ENCODE measurements at places on chromosomes 6 and 20.

DNA sequence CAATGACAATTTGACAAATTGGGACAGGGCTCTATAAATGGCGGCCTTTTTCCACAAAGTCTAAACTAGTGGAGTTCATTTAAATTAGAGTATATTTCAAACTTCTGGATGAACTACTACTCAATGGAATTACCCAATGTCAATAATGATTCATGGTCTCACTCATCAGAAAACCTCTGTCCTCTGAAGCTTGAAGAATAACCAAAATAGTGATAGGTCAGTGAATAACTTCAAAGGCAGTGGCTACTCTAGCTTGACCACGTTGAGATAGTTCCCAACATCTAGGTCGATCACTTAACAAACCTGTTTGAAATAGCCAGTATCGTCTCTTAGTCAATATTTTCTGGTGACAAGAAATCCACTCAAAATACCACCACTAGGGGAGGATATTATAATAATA, 197.6 kb downstream of the HDGFL1 start:
- DNase-seq = no peak

DNA sequence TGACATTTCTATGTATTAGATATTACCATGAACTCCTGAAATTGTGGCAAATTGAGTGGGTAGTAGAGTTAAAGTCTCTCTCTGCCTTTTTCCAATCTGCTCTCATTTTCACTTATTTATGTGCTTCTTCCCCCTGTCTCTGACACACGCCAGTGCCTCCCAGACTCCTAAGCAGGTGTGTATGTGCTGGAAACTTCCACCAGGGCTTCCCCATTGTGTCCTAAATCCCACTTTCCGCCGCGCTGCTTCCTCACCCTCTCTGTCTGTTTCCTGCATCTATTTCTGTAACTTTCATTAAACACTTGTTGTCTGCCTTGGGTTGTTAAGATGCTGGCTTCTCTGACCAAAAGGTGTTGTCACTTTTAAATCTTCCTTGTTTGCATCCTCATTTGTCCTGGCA, 97.6 kb upstream of the HDGFL1 start:
- no peak for DNase-seq

DNA sequence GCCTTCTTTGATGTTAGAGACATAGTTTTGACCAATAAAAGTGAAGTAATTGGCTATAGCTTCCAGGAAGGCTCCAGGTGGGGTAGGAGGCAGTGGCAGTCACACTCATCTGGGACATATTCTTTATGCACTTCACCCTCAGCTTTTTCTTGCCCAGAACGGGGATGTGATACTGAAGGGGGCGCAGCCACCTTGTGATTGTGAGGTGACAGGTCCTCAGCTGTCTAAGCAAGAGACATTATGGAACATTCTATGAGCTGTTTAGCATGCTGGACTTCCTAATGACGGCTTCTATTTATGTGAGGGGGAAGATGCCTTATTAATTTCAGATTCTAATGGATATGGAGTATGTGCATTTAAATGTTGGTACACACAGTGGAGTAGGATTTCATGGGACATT, 151.3 kb upstream of the ZFP64 start:
- no peak for DNase-seq

DNA sequence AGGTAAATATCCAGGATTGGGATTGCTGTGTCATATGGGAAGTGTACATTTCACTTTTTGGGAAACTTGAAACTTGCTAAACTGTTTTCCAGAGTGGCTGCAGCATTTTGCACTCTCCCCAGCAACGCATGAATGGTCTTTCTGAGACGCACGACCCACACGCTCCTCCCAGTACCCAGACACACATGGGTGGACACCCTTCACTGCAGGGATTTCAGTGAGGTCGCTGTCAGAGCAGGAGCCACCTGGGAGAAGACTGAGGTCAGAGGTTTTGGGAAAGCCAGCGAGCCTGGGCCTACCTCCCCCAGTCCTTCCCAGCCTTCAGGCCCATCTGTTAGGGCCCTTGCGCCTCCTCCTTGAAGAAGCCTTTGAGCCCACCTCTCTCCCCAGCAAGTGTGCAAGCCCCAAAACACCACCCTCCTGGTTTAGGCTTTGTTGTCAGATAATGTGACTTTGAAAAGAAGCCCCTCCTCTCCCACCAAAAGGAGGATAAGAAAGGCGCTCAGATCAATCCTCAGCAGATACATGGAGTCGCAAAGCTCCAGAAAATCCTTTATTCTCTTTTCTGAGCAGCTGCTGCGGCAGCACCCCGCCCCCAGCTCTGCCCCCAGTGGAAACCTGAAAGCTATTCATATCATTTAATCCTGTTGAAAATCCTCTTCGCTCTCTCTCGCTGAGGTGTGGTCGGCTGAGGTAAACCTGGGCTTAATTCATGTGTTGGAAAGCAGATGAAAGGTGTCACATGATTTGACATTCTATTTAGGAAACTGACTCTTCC, 12.7 kb upstream of the JAG1 start:
- no peak for DNase-seq

- no peak for DNase-seq
Measured at GRCh38 chr20:5949943-5950270, 426 bp downstream of the TRMT6 start.

DNA sequence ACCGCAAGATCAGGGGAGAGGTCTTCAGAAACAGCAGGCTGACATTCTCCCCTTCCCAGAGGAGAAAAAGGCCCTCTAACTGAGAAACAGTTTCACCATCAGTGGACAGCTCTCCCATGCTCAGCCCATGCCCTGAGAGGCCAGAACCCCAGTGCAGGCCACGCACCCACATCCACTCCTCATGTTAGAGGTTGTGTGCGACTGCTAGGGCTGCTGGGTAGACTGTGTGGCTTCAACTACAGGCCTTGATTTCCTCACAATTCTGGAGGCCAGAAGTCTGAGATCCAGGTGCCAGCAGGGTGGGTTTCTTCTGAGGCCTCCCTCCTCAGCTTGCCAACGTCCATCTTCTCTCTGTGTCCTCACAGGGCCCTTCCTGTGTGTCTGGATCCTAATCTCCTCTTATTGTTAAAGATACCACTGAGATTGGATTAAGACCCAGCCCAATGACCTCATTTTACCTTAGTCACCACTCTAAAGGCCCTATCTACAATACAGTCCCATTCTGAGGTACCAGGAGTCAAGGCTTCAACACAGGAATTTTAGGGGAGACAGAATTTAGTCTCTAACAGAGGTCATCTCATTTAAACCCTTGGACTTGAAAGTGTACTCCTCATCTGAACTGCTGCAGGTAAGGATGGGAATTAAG, 67.7 kb upstream of the CD93 start:
- no peak for DNase-seq

- DNase-seq = no peak
Measured at GRCh38 chr6:30696432-30696831, 5.6 kb upstream of the NRM start.

DNA sequence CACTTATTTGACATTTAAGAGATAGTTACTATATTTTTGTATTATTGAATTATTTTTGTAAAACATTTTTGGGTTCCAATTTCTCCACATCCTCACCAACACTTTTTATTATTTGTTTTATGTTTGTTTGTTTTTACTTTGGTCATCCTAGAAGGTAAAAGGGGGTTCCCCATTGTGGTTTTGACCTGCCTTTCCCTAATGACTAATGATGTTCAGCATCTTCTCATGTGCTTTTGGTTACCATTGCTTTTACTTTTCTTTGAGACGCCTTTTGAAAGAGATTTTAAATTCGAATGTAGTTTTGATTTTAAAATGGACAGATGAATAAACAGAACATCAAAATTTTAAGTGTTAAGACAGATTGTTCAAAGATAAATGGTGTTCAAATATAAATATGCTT, 46.9 kb downstream of the AK9 start:
- DNase-seq = no peak

GRCh38 chr6:13163161-13163944, 165.0 kb downstream of the TBC1D7 start:
- no peak for DNase-seq

DNA sequence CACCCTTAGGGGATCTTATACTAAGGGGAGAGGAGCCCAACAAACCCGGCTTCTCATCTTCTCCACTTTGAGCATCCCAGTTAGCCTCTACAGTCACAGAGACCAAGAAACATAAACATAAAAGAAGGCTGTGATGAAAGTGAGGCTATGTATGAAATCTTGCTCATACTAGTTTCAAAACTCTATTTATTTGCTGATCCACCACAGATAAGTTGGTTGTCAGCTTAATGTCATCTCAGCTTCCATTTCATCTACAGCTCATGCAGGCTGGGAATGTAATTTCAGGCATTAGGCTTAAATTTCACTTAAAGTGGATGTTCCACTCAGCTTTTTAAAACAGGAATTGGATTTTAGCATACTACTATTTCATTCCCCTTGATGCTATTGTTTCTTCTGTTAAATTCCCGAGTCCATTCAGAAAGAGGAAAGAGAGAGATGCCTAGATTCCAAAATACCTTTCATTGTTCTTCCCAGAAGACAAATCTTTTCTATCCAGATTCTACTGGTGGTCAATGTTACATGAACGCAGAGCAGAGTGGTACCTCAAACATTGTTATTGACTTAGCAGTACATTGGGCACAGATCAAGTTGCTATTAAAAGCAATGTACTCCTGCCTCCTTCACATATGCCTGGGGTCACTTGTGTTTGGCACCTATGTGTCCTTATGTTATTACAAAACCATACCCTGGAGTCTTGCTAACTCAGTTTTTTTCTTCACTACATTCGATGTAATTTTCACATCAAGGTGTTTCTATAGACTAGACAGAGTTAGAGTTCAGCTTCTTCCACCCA, 149.0 kb downstream of the HACE1 start:
- no peak for DNase-seq

DNA sequence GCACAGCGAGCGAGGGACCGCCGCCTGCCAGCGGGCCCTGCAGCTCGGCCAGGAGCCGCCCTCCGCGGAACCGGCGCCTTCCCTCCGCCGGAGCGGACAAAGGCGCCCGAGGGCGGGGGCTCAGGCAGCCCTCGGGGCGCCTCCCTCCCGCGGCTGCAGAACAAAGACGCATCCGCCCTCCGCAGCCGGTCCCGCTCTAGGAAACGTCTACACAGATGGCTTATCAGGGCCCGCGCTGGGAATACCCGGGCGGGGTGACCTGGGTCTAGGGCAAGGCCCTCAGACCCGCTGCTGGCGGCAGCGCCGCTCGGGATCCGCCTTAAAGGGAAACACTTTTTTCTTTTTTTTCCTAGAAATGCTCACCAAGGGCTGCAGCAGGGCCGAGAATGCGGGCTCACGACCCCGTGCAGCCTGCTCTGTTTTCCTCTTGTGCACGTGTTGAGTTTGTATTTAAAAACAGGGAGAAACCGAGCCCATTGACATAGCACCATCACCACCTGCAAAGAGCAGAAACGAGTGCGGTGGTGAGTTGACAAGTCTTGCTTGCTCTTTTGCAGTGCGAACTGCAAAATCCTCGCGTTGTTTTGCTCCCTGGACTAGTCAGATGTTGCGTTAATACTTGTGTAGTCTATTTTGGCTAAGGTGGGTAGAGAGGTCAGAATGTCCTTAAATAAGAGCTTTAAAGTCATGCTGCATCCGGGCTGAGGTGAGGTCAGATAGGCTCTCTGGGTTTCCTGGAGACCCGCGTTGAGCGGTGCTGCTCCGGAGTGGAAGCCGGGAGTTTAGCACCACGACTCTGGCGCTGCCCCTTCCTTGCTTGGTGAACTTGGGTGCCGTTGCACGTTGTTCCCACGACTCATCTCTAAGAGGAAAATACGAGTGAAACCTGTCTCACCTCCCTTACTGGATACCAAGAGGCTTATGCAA, 1.1 kb upstream of the RPS6KA2 start:
- peak; percentile 24 for DNase-seq

- DNase-seq = no peak
Measured at GRCh38 chr6:145789443-145789842, 25.2 kb downstream of the FBXO30 start.

DNA sequence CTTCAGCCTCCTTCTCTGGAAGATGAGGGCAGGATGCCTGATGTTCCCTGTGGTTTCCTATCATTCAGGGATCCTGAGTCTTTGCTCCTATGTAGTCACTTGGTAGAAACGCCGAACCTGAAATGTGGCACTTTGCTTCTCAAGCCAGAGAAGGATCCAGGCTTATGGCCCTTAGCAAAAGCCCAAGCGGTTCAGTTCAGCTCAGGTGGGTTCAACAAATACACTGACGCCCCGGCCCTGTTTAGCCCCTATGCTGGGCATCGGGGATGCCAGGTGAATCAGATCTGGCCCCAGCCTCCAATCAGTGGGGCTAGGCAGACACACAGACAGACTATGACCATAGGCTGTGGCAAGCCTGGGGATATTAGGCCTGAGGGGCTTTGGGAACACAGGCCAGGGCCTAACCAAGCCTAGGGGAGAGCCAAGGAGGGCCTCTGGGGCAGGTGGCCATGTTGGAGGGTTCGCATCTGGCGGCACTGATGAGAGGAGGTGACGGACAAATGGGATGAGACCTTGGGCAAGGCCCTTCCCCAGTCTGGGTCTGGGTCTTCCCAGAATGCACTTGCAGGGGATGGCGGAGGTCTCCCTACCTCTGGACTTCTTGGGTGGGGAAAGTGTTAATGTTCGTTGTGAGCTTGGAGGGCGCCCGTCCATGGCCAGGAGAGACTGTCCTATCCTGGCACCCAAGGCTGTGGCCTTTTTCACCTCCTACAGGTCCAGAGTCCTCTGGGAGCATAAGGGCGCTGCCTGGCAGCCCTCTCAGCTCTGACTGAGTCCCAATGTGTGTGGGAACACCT, 17.6 kb upstream of the SRC start:
- DNase-seq = no peak

DNA sequence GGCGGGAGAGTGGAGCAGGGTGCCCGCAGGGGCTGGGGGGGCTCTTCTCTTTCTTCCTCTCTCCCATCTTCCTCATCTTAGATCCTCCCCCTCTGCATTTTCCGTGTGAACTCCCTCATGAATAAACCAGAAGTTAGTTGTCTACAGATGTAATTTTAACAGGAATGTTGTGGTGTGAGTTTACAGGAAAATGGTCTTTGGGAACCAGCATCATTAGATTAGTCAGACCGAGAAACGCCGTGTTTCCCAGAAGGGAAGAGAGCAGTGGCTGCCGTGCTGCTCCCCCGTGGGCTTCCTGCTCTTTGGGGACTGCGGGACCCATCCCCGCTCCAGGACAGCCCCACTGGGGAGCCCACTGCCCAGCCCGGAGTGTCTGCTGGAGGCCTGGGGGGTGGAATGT, 3.4 kb downstream of the MYT1 start:
- no peak for DNase-seq

DNA sequence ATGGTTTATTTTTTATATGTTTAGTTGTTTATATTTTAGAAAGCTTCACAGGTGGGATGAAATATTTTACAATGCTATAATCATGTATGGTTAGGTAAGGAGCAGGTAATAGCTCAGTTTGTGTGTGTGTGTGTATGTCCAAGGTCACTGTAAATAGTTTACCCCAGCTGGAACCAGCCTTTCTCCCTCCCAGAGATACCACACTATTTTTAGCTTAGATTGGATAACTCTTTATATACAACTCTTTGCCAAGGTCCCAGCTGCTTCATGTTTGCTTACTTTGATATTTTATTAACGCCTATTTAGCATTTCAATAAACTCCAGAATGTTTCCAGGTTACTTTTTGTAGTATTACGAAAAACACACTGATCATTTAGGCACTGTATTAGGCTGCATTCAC, 1.8 kb upstream of the PEX7 start:
- DNase-seq = no peak

GRCh38 chr20:52500157-52500556, 308.6 kb upstream of the ZFP64 start:
- DNase-seq = no peak

GRCh38 chr6:8195040-8195713, 92.8 kb upstream of the EEF1E1 start:
- no peak for DNase-seq
